ENCODE measurements at places on chromosomes 2 and 18.

GRCh38 chr18:45252474-45252873 is 362.8 kb upstream of the SLC14A2 start:
- DNase-seq, result no peak

GRCh38 chr2:156511122-156511521 is 74.9 kb downstream of the GPD2 start:
- no peak for DNase-seq

GRCh38 chr2:142997231-142997630 is 119.8 kb downstream of the KYNU start:
- DNase-seq, result no peak

GRCh38 chr2:9191041-9191481 is 15.6 kb upstream of the ASAP2 start:
- no peak for DNase-seq

- DNase-seq, result no peak
These were observed 72.4 kb upstream of the CCDC150 start for GRCh38 chr2:196566961-196567666.

- DNase-seq, result no peak
These were observed 2.4 kb upstream of the VPS54 start for GRCh38 chr2:64021578-64021977.

- peak; percentile 82 for DNase-seq
These were observed 413.0 kb downstream of the MTX2 start for GRCh38 chr2:176682278-176682677.

- DNase-seq, result no peak
These were observed 123.5 kb upstream of the EML6 start for GRCh38 chr2:54599914-54600313.

All from Karpas-422 (cell line).